NCI-H1048 (cell line): ENCODE measurements at places on chromosomes 1 and 21.

DNA sequence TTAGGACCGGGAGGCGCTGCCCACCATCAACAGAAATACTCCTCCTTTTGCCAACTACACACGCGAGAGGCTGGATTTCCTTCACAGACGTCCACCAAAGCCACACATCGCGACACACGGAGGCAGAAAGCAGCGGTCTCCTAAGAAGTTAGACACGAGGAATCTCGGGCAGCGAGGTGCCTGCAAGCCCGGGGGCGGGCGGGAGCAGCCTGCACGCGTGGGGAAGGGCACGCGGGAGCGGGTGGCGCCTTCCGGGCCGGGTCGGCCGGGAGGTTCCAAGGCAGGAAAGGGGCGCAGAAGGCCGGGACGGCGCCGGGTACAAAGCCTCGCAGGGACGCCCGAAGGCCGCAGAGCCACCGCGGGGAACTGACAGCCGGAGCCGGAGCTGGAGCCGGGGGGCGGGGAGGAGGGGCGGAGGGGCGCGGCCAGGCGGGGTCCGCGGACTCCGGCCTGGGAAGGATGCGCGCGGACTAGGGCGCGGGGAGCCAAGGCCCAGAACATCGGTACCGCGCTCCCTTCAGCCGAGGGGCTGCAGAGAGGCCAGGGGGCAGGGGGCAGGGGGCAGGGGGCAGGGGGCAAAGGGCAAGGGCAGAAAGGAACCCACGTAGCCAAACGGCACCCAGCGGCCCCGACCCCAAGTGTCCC is 722 bp downstream of the NPHP4 start:
- DNase-seq: no peak

DNA sequence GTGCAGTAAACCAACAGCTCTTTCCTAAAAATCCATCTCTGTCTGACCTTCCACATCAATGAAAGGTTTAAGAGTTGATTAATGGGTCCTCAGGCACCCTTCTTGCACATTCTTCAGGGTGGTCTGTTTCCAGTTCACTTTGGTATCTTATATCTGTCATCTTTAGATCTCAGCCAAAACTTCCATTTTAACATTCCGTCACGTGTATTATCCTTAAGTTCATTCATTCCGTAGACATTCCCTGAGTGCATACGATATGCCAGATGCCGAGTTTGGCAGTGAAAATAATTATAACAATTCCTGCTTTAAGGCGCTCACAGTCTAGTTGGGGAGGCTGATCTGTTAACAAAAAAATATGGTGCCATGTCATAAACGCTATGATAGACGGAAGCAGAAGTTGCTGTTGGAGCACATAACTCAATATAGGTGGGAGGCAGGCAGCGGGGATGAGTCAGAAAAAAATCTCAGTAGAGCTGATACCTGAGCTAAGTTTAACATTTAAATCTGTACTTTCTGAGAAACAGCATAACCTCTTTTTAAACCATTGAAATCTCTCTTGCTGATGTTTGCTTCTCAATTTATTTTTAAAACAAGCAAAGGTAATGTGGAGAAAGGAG is 59.6 kb upstream of the HOOK1 start:
- DNase-seq: no peak

GRCh38 chr1:186033847-186034271 is 299.7 kb downstream of the HMCN1 start:
- no peak for DNase-seq

- no peak for DNase-seq
These were observed 35.1 kb upstream of the EYA3 start for GRCh38 chr1:28123461-28123961.

DNA sequence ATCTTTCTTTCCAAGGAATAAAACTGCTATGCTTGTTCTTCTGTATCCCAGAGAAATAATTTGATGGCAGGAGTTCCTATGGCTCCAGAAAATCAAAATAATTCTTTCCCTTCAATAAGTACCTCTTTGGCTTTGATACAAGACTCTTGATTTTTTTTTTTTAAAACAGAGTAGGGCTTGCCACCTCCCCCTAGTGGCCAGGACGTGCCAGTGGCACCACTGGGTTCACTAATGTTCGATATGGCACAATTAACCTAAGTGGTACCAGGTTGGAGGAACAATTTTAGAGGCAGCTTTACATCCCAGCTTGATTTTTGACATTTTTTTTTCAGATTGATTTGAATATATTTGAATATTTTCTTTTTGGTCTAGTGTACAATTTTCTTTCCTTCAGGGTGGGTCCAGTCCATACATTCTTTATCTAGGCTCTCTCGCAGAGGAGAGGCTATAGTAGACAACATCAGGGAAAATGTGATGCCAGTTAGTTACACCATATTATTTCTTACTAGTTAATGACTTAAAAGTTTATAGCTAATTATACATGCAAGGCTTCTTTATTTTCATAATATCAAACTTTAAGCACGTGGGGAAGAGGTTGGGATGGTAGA is 330.9 kb downstream of the S1PR1 start:
- no peak for DNase-seq

DNA sequence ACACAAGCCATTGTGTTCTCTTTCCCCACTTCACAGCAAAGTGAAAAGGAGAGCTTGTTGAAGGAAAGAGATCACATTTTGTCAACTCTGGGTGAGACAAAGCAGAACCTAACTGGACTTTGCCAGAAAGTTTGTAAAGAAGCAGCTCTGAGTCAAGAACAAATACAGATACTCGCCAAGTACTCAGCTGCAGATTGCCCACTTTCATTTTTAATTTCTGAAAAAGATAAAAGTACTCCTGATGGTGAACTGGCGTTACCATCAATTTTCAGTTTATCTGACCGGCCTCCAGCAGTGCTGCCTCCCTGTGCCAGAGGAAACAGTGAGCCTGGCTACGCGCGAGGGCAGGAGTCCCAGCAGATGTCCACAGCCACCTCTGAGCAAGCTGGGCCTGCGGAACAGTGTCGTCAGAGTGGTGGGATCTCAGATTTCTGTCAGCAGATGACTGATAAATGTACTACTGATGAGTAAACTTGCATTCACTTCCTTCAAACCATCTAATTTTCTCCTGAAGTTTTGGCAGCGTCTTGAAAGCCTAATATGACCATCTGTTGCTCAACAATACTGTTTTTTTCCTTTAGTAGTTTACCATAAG is 43.7 kb downstream of the BACH1 start:
- no peak for DNase-seq

DNA sequence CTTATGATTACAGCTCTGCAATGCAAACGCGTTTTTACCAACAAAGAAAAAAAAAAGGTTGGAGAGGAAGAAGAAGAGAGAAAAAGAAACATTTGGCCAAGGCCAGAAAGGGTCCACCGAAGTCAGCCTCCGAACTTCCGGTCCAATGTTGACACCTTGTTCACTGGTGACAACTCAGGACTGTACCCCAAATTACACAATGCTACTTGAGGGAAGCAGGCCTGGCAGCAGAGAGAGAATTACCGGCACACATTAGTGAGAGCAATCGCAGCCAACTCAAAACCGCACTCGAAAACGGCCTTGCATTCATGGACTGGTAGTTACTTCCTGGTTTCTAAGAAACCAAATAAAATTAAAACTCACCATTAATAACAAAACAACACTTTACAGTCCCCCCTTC is 652.5 kb downstream of the KIF26B start:
- DNase-seq: peak; percentile 66

DNA sequence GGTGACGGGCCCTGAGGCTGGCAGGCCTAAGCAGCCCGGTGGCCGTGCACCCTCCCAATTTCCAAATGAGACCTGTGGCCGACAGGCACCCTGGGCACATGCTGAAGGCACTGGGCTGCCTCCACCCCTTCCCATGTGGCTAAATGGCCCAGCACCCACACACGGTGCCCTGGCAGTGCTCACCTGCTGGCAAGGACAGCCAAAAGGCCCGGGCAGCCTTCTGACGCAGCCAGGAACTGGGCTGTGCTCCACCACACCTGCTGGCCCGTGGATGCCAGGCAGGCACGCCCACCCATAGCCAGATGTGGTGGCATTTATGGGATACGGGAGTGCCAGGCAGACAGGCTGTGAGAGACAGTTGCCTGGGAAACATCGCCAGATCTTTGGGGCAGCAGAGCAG is 4.0 kb upstream of the FAAP20 start:
- DNase-seq: no peak

DNA sequence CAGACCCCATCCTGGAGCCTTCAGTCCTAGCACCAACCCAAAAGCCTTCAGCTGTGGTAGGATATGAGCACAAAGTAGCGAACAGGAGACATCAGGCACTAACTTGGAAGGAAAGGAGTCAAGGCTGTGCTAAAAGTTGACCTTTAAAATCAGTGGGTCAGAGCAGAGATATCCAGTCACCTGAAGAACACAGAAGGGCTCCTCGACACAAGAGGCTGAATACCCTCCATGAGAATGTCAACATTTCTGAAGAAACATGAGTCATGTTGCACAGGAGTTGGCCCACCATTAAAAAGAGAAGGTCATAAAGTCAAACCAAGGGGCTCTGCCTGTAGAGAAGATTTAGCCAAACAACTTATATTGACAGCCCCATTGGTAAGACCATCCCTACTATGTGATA is 172.5 kb downstream of the PLPP3 start:
- no peak for DNase-seq

- no peak for DNase-seq
These were observed 63.4 kb downstream of the CD2 start for GRCh38 chr1:116817582-116818064.

GRCh38 chr1:109994654-109995053 is 10.1 kb downstream of the AHCYL1 start:
- no peak for DNase-seq

DNA sequence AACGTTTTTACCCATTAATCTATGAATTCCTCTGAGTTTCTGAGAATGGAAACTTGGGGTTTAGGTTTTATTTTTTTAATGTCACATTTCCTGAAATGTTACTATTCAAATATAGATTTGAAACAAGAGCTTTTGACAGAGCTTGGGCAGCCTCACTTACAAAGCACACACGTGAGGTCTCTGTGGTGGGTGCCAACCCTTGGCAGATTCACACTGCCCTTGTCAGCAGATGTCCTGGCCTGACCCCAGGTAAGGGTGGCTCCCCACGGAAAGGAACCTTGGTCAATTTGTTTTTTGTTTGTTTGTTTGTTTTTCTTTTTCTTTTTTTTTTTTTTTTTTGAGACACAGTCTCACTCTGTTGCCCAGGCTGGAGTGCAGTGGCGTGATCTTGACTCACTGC is 53.5 kb downstream of the FAAP20 start:
- no peak for DNase-seq
